ENCODE measurements at places on chromosomes 5 and 9.

DNA sequence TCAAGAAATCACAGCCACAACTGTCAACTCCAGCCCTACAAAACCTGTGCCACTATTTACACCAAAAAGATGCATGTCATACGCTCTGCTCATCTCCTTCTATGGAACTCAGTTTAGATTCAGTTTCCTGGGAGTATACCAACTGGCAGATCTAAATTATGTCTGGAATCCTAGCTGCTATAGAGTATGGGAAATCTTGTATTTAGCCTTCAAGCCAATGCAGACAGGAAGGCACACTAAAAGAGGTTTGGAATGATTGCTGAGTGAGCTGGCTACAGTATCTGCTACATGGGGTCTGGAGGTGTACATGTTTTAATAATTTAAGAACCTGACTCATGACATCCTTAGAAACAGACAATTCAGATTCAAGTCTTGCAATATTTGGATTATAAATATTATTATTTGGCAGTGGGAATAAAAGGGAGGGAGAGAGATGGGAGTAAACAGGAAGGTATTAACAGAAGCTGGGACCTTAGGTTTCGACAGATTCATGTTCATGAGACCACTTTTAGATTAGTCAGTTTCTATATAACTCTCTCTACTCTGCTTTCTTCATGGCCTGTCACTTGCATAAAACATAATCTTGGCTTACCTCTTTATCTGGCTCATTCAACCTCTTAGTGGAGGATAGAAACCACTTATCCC is 178.8 kb upstream of the HAPLN1 start:
- DNase-seq: no peak

DNA sequence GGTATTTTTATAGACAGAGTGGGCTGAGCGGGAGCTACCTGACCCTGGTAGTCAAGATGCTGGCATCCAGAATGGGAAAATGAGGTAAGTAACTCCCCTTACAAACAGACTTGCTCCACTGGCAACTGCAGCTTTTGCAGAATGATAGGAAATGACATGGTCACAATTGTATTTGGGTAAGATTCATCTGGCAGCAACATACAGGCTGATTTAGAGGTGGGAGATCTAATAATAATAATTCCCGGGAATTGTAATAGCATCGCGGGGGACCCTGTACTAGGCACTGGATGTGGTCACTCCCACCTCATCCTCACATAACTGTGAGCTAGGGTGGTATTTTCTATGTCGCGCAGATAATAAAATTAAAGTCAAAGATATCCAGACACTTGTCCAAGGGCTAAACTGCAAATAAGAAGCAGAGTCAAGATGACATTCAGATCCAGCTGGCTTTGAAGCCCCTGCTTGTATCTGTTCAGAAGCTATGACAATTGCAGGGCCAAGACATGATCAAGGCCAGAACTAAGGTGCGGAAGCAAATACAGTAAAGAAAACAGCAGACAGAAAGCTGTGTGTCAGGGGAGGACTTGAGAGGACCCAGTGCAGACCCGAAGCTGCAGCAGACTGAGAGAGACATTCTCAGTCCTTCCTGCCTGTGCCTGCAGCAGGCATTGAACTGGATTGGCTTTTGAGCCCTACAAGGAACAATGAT is 507.2 kb downstream of the BNC2 start:
- DNase-seq: no peak

DNA sequence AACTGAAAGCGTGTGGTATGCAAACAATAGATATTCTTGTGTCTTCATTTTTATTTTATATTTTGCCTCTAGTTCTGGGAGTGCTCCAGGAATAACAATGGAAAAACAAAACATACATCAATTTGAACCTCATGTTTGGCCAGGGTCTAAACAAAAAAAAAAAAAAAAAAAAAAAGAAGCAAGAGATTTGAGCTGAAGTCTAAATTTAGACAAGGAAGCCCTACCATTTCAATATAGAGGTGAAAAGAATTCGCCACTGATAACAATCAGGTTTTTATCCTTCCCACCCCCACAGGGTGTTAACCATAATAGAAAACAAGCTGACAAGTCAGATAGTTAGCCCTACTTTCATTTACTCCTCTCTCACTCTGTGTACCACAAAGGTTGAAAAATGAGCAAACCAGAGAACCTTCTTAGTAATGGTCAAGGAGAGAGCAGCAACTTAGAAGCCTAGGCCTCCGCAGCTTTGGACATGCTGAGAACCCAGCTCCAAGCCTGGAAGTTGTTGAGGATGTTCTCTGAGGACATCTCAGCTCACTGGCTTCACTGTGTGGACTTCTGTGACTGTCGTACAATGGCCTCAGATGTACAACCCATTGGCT is 118.2 kb upstream of the HMHB1 start:
- DNase-seq: no peak

GRCh38 chr9:136135326-136136126 is 16.9 kb upstream of the TMEM250 start:
- DNase-seq: no peak

DNA sequence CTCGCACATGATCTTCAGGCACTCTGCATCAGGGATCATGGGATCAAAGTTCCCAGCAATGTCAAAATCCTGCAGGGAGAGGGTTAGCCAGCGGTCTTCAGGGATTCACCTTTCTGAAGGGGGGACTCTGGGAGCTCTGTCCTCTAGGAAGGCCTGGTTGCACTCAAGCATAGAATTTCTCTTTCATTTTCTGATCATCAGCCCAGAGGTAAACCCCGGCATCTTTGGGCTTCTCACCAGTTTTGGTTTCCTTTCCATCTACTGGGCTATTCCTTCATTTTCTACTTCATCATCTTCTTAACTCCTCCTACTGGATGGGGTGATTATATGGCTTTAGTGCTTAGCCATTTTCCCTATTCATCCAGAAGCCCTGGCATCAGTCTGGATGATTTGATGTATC is 4.6 kb upstream of the DND1 start:
- DNase-seq: no peak

GRCh38 chr9:99822109-99822805 is 572 bp downstream of the NR4A3 start:
- no peak for DNase-seq

GRCh38 chr9:133103987-133104505 is 17.0 kb downstream of the RALGDS start:
- no peak for DNase-seq

GRCh38 chr5:93240228-93240834 is 340.7 kb downstream of the NR2F1-AS1 start:
- no peak for DNase-seq

GRCh38 chr9:34246453-34246852 is 67.6 kb downstream of the UBAP1 start:
- DNase-seq: no peak

GRCh38 chr5:10521466-10522223 is 42.2 kb upstream of the ANKRD33B start:
- no peak for DNase-seq

- no peak for DNase-seq
Observed at GRCh38 chr9:19379697-19380046, 364 bp downstream of the RPS6 start.

DNA sequence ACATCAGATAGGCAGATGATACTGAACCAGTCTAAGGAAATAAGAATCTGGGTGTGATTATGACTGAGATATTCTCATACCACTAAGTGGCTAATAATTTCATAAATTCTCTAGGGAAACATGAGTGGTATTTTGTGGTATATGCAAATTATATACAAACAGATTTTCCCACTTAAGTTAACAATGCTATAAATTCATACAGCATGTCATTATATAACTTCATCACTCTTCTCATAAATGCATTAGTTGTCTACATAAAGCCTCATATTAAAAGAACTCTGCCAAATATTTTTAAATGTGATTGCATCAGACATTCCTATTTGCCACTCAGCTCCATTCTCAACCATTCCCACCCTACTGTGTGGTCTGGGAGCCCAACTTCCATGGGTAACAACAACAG is 226.5 kb downstream of the TLE1 start:
- DNase-seq: no peak

DNA sequence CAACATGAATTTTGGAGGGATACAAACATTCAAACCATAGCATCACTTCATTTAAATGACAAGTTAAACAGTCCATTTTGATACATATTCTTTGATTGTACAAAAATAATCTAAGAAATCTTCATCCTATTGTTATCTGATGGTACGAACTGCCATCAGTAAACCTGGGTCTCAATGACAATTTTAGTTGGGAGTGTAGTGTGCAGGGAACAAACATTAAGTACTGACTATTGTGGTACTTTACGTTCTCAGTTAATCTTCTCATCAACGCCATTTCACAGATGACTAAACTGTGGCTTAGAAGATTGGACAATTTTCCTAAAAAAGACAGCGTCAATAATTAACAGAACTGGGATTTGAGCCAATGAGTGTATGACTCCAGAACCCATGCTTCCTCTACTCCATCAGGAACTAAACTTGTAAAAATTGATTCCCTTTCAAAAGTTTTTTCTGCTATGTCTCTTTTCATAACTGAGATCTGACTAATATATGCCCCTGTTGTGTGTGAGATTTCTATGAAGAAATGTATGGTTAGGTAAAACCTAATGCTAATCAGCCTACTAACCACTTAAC is 21.1 kb downstream of the TNPO1 start:
- DNase-seq: no peak

DNA sequence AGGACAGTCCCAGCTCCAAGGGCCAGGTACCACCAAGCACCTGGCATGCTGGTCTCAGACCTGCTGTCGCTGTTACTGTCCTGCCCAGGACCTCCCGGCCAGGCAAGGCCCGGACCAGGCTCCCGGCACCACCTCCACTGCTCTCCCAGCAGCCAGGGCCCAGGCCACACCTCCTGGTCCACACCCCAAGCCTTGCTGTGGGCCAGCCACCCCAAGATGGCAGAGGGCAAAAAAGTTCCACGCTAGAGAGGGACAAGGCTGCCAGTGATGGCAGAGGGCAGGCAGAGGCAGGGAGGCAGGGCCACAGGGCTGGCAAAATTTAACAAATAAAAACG is 1.1 kb downstream of the DNLZ start:
- no peak for DNase-seq

GRCh38 chr5:126300293-126300692 is 122.9 kb upstream of the GRAMD2B start:
- no peak for DNase-seq

GRCh38 chr5:140240987-140241706 is 61.8 kb downstream of the PFDN1 start:
- DNase-seq: peak; percentile 72

DNA sequence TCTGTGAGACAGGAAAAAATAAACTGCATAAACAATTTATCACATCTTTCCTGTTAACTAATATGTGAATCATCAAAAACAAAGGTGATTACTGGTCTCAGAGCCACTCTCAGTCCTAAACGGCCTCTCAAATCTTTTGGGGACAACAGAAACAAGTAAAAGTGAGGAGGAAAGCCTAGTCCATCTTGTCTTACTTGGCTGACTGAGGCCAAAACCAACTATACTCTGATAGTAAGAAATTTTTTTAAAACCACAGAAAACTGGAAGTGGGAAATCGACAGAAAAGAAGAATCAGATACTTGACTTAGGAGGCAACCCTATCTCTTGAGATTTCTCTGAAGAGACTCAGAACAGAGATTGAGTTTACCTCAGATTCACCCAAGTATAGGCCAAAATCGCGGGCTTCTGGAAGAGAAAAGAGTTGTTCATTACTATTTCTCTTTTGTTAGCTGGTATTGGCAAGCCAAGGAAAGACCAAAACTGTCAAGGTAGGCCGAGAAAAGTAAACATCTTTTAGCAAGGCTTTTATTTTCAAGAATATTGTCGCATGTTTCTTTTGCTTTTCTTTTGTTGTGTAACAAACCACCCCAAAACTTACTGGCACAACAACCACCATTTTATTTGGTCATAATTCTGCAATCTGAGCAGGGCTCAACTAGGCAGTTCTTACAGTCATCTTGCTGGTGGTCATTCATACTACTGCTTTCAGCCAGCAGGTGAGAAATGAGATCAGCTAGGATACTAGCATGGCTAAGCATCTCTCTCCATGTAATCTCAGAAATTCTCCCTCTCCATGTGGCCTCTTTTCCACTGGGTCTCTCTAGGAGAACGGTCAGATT is 46.1 kb downstream of the RFX3 start:
- DNase-seq: no peak

Data from skeletal muscle cell (primary cell).